ENCODE measurements at places on chromosomes 2 and 18.
A peak's percentile ranks its signal among the peaks of the same experiment; 100 is the strongest.

- no peak for DNase-seq
These were observed 121.1 kb upstream of the ACAA2 start for GRCh38 chr18:49934457-49934856.

DNA sequence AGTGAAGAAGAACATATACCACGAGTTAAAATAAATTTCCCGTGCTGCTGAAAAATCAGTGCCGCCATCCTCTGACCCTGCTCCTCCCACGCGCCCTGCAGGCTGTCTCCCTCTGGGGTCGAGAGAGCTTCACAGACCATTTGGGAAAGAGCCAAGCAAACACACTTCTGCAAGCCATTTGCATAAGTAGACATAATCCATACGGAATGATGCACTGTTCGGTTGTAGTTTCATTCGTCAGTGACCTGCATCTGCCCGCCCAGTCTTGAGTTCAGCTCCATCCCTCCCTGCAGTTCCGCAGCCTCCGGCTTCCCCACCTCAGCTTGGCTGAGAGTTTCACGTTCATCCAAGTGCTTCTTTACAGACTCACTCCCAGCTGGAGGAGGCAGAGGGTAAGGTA, 69.6 kb downstream of the TRAPPC12 start:
- no peak for DNase-seq

DNA sequence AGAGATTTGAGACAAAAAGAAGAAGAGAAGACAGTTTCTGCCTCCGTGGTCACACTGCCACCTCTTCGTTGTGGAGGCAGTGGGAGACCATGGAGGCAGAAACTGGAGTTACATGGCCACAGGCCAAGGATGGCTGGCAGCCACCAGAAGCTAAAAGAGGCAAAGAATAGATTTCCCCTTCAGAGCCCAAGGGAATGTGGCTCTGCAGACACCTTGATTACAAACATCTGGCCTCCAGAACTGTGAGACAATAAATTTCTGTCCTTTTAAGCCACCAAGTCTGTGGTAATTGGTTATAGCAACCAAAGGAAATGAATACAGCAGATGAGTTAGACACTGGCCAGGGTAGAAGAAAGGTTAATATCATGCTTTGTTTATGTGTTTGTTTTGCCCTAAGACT, 420.4 kb upstream of the LYPD1 start:
- no peak for DNase-seq

DNA sequence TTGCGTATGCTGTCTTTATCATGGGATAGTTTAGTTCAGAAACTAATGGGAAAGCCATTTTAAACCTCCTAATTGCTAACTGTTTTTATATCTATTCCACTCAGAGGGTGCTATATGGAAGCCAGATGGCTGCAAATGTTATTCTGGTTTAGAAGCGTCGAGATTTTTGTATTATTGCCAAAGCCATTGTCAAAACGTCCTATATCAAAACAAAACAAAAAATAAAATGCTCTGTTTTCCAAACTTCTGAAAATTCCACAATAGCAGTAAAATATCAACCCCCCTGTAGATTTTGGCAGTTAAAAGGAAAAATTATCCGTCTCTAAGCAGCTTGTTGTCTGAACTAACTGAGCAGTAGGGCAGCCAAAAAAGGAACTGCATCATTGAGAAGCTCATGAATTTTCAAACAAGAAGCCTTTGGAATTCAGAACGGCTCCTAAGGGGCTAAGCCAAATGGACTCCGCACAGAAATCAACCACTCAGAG, 195.4 kb upstream of the CWC22 start:
- DNase-seq: no peak

DNA sequence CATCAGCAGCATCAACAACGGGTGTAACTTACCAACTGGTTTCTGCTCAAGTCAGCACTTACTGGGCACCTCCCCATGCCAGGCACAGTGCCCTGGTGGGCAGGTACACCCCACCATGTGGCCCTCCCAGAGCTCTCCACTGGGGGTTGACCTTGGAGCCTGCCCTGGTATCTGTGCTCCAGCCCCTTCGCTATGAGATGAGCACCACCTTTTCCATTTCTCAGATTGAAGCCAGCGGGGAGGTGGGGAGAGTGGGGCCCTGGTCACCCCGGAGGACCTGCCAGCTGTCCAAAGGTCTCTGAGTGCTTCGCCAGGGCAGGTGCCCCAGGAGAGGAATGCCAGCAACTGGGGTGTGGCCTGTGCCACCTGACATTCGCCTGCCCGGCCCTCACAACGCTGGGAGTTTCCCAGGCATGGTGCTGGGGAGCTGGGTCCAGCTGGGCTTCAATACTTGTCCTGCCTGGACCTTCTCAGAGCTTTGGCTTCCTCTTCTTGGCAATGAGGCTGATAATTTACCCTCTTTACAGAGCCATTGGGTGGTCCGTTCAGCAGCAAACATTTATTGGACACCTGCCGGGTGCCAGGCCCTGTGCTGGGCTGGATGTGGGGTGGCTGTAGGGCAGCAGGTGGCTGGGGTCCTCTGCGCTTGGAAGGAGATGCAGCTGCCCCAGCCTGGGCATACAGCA, 5.9 kb upstream of the ZAP70 start:
- no peak for DNase-seq

GRCh38 chr2:97761192-97761591, 47.8 kb downstream of the ZAP70 start:
- peak; percentile 55 for DNase-seq

DNA sequence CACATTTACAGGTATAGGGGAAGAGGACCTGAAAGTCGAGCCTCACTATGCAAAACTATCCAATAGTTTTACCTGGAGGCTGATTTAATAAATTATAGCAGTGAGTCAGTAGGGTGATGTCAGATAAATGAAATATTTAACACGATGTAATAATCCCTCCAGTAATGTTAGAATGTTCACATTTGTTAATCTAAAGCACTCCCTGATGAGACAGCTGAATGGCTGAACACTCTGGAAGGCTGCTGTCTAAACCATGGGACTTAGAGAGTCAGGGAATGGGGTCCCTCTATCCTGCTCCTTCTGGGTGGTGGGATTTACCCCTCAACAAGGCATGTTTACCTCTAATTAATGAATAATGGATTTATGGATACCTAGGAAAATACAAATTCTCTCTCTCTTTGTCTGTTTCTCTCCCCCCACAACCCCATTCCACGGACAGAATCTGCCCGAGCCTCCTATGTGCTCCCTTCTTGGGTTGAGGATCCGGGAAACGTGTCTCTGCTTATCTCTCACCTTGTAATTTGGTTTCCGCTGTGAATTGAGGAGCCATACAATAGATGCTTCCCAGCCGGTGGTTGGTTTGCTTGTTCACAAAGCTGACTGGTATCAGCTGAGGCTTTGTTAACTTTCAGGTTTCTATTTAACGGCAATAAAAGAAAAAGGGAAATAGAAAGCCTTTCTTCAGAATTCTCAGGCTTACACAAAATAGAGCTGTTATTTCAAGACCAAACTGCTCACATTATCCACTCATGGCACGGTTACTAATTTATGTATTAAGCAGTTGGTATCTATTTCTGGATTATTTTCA, 25.9 kb downstream of the LRRC30 start:
- no peak for DNase-seq

DNA sequence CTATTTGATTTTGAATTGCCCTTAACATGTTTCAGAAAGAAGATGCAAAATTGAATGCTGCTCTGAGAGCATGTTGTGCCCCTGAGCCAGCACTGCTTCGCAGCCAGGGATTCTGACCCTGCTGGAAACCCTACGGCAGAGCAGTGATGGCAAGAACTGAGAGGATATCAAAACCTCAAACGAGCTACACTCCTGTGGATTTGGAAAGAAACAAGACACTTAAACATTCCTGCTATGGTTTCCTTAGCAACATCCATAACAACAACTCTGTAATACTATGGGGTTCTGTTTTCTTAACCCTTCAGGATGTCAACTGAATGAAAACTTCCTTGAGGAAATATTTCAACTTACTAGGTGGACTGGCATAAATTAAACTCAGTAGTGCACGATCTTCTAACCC, 649.1 kb downstream of the NYAP2 start:
- no peak for DNase-seq

DNA sequence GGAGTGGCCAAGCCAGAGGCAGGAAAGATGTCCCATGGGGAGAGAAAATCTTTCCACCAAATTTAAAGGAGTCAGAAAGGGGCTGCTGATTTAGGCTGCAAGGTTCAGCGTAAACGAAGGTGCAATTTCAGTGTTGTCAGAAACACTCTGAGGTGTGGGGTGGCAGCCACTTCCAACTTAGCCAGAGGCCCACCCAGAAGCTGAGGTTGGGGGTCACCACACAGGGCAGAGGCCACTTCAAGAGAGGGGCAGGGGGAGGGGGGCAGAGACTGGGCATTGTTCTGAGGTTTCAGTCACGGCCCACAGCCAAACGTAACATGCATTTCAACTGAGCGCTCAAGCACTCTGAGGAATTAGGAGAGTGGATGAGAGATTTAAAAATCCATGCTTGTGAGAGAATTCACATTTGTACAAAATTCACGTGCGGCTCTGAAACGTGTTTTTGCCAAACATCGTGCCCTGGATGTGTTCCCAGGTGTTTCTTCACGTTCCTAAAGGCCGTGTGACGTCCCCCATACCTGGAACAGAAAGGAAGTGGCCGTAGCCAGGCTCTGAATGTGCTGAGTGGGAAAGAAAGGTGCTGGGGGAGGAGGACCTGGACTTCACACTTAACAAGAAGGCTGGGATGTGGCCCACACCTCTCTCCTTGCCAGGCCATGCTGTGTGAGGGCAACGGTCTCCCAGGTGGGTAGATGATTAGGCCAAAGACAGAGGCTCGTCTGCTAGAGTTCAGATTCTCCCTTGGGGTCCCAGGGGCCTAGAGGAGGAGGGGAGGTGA, 19.5 kb upstream of the BOK start:
- no peak for DNase-seq

- no peak for DNase-seq
These were observed 106.9 kb upstream of the CD302 start for GRCh38 chr2:159904959-159905305.

GRCh38 chr2:120463527-120463926, 117.6 kb downstream of the INHBB start:
- no peak for DNase-seq

- DNase-seq: no peak
These were observed 61.8 kb downstream of the FMNL2 start for GRCh38 chr2:152396763-152397162.

- DNase-seq: no peak
These were observed 188.7 kb upstream of the COL3A1 start for GRCh38 chr2:188785490-188785889.

DNA sequence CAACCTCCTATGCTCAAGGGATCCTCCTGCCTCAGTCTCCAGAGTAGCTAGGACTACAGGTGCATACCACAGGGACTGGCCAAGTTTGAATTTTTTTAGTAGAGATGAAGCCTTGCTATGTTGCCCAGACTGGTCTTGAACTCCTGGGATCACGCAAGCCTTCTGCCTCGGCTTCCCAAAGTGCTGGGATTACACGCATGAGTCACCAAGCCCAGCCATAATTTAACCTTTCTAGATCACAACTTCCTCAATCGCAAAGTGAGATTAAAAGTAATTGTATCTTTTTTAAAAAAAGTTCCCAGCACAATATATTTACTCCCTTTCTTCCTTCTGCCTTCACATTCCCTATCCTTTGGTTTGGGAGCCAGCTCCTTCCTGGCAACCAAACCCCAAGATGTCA, 5.8 kb upstream of the PPP1CB start:
- DNase-seq: no peak

- no peak for DNase-seq
These were observed 8.3 kb upstream of the IL1R2 start for GRCh38 chr2:101983486-101983885.

- DNase-seq: no peak
These were observed 273.2 kb upstream of the PARD3B start for GRCh38 chr2:204272089-204272488.

GRCh38 chr2:23711979-23712755, 214.8 kb downstream of the ATAD2B start:
- no peak for DNase-seq

DNA sequence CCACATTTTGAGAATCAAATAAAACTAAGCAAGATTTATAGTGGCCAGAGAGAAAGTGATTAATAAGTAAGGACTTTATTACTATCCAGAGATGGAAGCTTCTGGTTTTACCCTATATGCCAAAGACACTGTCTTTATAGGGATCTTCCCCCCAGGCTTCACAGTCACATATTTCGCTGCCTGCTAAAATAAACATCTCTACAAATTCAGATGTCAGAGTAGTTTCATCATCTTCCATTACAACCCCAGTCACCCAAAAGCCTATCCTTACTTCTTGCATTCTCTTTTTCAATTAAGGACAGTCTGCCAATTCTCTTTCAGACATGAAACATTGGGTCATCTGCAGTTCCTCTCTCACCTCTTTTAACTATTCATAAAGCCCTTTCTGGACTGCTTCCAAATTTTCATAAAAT, 28.3 kb downstream of the CREB1 start:
- no peak for DNase-seq

- peak; percentile 23 for DNase-seq
These were observed 68.2 kb upstream of the EML6 start for GRCh38 chr2:54655046-54655809.

DNA sequence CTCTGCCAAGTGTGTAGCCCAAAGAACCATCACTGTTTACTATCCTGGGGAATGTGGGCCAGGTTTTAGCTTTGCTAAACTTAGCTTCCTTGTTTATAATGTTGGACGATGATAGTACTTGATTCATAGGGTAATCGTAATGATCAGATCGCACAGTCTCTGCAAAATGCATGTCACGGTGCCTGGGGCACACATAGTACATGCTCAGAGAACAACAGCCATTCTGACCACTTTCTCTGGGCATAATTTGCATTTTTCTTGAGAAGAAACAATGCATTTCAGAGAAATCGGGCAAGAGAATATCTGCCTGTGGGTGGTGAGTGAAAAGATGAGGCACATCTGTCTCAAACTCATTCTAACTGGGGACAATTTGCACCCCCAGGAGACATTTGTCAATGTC, 16.3 kb downstream of the ACKR3 start:
- no peak for DNase-seq

GRCh38 chr18:44826418-44827259, 146.0 kb downstream of the SETBP1 start:
- DNase-seq: no peak

GRCh38 chr18:49500201-49500921, 13.3 kb upstream of the C18orf32 start:
- DNase-seq: no peak

- no peak for DNase-seq
These were observed 134.0 kb downstream of the SEPTIN10 start for GRCh38 chr2:109479804-109480203.

GRCh38 chr2:101823347-101823791, 125.9 kb downstream of the MAP4K4 start:
- DNase-seq: peak; percentile 80

DNA sequence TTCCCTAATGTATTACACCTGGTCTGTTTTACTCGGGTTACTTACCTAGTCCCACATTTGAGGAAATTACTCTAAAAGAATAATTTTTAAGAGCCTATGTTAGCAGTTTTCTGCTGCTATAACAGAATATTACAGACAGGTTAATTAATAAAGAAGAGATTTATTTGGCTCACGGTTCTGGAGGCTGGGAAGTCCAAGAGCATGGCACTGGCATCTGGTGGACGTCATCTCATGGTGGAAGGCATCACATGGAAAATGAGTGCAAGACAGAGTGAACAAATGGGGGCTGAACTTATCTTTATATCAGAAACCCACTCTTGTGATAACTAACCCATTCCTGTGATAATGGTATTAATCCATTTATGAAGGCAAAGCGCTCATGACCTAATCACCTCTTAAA, 12.8 kb upstream of the GLS start:
- DNase-seq: no peak
